ENCODE measurements at places on chromosomes 16 and 17.

- DNase-seq, result peak; percentile 62
These were observed at the start of gene PAQR4 for GRCh38 chr16:2968738-2969544. Gene PAQR4, plus strand, starts transcription at chr16:2969348. Its CDS starts 327 bp downstream, at chr16:2969675.

- no peak for DNase-seq
These were observed 6.0 kb downstream of the TIMM22 start for GRCh38 chr17:1002771-1003555.

GRCh38 chr16:88400186-88400585 lies 17.4 kb downstream of the ZNF469 start:
- DNase-seq, result no peak

- no peak for DNase-seq
These were observed 5.0 kb upstream of the KCNJ18 start for GRCh38 chr17:21687136-21687953.

- no peak for DNase-seq
These were observed 28.8 kb downstream of the HEATR6 start for GRCh38 chr17:60049936-60050335.

DNA sequence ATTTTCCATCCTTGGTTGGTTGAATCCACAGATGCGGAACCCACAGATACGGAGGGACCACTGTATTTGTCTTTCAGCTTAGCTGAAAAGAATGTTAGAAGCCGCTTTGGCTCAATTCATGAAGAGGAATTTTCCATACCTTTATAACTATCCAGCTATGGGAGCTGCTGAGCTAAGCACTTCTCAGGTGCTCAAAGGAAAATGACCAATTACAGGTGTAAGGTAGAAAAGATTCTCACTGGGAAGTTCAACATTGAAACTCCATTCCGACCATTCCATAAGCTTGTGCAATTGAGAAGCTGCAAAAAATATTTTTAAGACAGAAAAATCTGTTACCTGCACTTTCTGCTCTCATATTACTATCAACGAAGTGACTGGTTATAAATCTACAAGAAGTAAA lies 2.7 kb downstream of the AHSP start:
- no peak for DNase-seq

DNA sequence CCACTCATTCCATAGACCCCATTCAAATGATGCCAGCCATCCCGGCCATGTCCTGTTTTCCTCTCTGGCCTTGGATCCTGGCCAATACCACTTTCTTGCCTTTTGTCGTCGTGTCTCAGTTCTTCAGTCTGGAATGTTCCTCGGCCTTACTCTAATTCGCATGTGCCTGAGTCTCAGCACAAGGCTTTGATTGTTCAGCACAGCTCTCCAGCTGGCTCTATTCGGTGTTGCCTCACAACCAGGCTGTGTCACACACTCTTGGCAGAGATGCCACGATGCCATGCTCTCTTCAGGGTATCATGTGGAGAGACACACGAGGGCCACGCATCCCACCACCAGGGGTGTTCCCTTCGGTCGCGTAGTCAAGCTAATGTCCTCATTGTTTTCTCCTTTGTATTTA lies 1.8 kb upstream of the VPS4A start:
- DNase-seq, result no peak

DNA sequence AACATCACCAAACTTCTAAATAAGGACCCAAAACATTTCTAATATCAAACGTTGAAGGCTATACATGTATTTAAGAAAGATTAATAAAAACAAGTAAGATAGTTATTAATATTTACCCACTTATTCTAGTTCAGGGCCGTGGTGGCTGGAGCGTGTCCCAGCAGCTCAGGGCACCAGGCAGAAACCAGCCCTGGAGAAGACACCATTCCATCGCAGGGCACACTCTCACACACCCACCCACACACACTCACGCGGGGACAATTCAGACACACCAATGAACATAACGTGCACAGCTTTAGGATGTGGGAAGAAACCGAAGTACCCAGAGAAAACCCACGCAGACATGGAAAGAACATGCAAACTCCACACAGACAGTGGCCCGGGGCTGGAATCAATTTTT lies 13.5 kb downstream of the C17orf67 start:
- DNase-seq, result no peak

GRCh38 chr16:85306793-85307551 lies 194.7 kb upstream of the CIBAR2 start:
- DNase-seq, result no peak

Data from CD4-positive, alpha-beta T cell treated with Interleukin-4 for 4 hours (primary cell).